ENCODE measurements at places on chromosomes 13 and 19.

- no peak for DNase-seq
Measured at GRCh38 chr13:50244355-50244712, 229.1 kb downstream of the KCNRG start.

- no peak for DNase-seq
Measured at GRCh38 chr13:102033857-102034331, 368.0 kb downstream of the FGF14 start.

DNA sequence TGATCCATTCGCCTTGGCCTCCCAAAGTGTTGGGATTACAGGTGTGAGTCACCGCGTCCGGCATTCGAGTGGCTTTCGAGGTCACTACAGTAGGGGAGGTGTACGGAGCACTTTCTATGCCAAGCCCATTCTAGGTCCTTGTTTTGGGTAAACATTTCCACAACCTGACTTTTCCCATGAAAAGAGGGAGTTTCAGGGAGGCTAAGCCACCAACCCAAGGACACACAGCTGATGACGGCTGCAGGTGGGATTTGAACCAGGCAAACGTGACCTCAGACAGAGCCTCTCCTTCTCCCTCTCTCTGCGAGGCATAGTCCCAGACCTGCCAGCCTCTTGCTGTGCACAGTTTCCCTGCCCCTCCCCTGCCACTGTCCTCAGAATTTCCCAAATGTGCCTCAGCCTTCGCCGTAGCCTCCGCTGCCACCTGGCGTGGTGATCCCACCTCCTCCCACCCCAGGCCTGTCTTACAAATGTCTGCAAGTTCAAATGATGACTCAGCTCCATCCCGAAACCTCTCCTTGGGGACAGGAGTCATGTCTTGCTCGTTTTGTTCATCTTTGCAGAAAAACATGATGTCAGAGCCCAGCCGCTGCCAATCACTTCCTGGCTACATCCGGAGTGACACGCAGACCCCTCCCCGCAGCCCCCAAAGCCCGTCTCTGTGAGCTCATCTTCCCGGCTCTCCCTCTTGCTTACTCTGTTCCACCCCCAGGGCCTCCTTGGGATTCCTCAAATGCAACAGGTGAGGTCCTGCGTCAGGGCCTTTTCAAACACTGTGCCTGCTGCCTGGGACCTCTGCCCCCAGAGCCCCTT lies 6.6 kb upstream of the GADD45B start:
- DNase-seq, result no peak

GRCh38 chr13:72740015-72740414 lies 12.3 kb downstream of the BORA start:
- DNase-seq, result no peak

- DNase-seq, result peak; percentile 57
Measured at GRCh38 chr13:20489185-20489820, 36.4 kb downstream of the CRYL1 start.

- DNase-seq, result no peak
Measured at GRCh38 chr19:54422136-54422535, 6.9 kb downstream of the TTYH1 start.

- no peak for DNase-seq
Measured at GRCh38 chr19:41401483-41401882, 3.9 kb downstream of the BCKDHA start.

DNA sequence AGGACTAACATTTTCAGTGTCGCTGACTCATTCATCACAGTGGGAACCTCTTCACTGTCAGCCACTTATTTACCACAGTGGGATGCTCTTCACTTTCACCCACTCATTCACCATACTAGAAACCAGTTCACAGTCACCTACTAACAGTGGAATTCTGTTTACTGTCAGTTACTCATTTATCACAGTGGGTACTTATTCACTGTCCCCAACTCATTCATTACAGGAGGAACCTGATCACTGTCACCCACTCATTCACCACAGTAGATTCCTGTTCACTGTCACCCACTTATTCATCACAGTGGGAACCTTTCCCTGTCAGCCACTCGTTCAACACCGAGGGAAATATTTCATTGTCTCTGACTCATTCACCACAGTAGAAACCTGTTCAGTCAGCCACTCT lies 10.1 kb upstream of the ZNF85 start:
- DNase-seq, result no peak

All from CD4-positive, alpha-beta T cell treated with Interleukin-12 subunit alpha and Interleukin-12 subunit beta, for 1 hour (primary cell).